IMR-90 (cell line): ENCODE measurements at places on chromosomes 6 and 20.

DNA sequence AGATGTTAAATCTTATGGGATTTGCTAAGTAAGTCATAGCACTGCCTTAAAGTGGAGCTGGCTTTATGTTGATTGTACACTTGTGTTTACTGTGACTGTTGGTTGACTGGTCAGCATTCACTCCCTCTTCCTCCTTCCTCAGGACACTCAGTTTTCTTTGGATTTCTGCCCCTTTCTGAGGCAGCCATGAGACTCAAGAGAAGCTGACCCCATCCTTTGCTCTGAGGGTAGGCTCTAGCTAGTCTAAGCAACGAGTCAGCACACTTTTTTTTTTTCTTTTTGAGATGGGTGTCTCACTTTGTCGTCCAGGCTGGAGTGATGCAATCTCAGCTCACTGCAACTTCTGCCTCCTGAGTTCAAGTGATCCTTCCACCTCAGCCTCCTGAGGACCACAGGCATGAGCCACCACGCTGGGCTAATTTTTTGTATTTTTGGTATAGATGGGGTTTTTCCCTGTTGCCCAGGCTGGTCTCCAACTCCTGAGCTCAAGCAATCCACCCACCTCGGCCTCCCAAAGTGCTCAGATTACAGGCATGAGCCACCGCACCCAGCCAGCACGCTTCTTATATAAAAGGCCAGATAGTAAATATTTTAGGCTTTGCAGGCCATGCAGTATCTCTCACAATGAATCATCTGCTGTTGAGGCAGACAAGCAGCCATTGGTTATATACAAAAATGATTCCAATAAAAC lies 191.4 kb downstream of the NFATC2 start:
- DNase-seq = peak; percentile 95

DNA sequence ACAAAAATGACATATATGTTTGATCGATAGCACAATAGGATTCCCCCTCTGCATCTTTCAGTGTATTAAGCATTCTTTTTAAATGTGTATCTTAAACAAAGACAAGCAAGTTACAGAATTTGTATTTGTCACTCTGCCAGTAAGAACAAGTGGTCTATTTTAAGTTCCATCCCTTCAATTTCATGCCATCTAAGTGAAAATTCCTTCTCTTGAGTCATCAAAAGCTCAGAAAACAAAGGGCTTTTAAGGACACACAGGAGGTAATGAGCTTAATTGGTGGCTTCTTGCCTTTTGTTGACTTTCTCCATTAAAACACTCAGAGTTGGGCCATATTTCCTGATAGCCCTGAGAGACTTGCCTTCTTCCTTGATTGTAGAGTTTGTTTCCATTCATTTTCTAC lies 547.8 kb downstream of the TENT5A start:
- no peak for DNase-seq

DNA sequence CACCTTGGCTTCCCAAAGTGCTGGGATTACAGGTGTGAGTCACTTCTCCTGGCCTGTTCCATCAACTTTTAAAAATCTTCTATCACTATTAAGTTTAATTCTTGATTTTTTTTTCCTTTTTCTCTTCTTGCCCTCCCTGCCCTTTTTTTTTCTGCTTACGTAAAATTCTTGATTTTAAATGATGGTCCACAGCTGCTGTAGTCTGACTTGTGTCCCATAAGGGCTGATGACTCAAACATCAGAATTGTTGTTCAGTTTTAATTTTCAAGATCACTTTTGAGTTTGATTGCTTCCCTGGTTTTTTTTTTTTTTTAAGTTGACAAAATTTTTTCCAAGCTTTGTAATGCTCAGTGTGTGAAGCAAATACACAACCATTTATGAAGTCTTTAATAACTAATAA lies 61.9 kb downstream of the CBFA2T2 start:
- DNase-seq = peak; percentile 73

DNA sequence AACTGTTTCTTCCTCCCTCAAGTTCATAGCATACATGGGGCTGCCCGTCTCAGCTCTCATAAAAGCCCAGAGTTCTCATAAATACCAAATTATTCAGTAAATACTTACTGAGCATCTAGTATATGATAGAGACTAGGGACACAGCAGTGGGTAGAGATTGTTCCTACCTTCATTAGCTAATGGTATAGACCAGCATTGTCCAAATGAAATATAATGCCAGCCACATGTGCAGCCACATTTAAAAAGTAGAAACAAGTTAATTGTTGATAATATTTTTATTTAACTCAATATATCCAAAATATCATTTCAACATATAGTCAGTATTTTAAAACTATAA lies 1.2 kb downstream of the TTLL9 start:
- no peak for DNase-seq

- DNase-seq = peak; percentile 62
Observed at GRCh38 chr6:52839124-52840055, 1.2 kb downstream of the GSTA5 start.

DNA sequence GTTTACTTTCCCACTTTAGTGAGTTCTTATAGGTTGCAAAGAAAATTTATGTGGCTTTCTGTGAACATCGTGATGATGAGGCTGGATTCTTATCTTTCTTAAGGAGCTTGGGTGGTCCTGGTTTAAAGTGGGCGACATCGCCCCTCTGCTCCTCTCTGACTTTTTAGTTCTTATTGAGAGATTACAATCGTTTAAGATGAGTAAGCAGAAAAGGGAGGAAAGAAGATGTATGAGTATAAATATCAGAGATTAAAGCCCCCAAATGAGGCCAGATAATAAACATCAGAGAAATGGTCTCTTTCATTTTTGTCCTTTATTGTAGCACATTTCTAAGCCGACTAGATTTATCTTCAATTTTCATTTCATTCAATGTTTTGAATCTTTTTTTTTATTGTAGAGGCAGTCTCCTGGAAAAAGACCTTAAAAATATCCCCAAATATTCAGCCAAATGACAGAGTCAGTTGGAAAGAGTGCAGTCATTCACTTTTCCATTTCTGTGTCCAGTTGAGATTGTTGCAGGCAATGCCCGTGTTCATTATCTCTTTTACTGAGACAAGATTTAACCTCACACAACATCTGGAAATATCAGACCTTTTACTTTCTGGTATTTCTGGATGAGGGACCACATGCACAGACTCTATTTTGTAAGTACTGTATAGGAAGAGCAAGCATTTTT lies 62.0 kb upstream of the PDE7B start:
- DNase-seq = no peak

GRCh38 chr20:12512755-12513154 lies 496.0 kb upstream of the SPTLC3 start:
- no peak for DNase-seq

DNA sequence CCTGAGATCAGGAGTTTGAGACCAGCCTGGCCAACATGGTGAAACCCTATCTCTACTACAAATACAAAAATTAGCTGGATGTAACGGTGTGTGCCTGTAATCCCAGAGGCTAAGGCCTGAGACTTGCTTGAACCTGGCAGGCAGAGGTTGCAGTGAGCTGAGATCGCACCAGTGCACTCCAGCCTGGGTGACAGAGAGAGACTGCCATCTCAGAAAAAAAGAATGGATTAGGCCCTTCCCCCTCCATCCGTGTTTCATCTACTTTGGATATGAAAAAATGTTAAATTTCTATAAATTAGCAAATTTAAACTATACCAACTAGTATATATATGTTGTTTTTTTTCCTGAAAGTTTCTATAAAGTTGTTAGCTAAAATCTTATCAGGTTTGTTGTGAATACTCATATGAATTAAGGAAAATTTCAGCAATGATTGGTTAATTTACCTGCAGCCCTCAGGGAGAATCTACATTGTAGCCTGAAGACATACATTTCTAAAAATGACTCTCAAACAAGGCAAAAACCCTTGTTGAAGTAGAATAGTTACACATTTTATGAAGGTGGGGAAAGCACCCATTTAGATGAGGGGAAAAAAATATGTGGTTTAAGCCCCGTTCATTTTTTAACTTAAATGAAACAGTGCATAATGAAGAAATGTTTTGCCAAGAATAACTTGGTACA lies 120.9 kb downstream of the TIAM2 start:
- no peak for DNase-seq

- DNase-seq = peak; percentile 29
Observed at GRCh38 chr6:165456286-165456685, 146.9 kb upstream of the C6orf118 start.

GRCh38 chr6:144416244-144416643 lies 131.1 kb downstream of the UTRN start:
- no peak for DNase-seq

- DNase-seq = peak; percentile 89
Observed at GRCh38 chr6:30044630-30045029, 16.4 kb upstream of the POLR1H start.

GRCh38 chr6:159728531-159728964 lies 1.2 kb downstream of the WTAP start:
- DNase-seq = no peak

DNA sequence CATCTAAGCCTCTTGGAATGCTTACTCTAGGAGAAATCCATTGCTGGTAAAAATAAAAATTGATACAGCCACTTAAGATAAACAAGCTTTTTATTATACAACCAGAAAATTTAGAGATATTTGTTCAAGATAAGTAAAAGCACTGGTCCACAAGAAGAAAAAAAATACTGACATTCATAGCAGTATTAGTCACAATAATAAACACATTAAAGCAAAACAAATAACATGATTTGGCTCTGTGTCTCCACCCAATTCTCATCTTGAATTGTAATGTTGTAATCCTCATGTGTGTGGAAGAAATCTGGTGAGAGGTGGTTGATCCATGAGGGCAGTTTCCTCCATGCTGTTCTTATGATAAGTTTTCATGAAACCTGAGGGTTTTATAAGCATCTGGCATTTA lies 1093.5 kb upstream of the ADGRB3 start:
- DNase-seq = no peak

- DNase-seq = no peak
Observed at GRCh38 chr6:11563793-11564192, 26.2 kb downstream of the TMEM170B start.

- DNase-seq = no peak
Observed at GRCh38 chr6:38684237-38684636, 18.7 kb downstream of the GLO1 start.

DNA sequence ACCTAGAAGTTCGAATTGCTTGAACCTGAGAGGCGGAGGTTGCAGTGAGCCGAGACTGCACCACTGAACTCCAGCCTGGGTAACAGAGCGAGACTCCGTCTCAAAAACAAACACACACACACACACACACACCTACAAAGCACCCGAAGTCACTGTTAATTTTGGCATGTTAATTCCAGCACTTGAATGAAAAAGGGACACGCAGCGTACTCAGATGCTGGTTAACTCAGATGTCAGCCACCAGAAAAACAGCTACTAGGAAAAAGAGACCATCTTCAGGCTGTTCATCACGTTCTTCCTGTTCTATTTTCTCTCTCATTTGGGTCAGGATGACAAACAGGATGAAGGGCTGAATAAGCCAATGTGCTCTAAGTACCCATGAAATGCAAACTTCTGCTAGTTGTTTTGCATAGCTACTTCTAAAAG lies 46.9 kb downstream of the BLOC1S5 start:
- no peak for DNase-seq

DNA sequence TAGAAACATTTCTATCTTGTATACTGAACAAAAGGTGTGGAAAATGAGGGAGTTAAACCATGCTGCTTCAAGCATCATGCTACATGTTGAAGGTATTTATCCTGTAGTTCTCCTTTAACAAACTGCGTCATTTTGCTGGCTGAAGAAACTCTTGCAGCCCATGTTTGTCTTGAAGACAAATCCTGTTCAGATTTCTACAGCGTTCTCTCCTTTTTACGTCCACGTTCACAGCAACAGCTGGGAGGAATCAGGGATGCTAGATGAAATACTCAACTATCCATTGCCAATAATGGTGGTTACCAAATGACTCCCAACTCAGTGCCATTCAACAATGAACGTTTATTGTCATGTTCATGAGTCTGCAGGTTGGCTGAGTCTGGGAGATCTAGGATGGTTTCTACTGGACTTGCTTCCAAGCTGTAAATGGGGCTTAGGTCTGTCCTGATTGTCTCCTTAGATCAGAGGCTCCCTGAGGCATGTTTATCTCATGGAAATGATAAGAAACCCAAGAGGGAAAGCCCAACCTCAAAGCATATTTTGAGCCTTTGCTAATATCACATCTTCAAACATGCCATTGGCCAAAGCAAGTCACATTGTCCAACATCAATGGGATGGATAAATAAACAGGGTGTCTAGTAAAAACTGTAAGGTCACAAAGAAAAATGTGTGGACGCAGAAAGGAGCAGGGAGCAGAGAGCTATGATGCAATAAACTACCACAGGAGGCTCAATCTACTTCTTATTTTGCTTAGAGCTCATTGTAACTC lies 2.7 kb upstream of the PLCB1 start:
- DNase-seq = peak; percentile 88

DNA sequence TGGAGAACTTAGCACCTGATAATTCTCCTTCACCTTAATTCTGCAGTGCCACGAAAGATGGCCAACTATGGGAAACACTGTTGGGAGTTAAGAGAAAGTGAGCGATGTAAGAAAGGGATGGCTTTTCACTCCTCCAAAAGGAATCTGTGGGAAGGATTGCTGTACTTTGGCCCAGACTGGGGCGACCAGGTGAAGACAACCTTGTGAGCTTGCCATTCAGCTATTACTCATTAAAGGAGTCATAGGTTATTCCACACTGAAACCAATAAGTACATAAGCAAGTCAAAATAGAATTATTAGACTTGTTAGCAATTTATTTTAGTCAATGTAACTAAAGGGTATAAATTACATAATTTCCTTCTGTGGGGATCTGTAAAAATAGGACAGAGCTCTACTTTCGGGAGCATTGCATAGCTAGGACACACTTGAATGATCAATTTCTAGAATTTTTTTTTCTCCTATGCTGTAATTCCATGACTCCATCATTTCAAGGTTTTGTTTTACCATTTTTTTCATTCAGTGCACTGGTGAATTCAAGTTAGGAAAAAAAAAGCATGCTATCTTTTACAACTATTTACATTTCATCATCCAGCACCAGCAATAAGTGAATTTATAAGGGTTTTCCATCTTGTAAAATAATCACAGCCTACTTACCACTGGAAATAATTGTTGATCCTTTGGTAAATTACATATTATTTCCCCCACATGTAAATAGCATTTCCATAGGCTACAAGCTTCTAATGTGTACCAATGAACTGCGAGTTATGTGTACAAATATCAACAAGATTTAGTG lies 231.7 kb downstream of the SIM1 start:
- no peak for DNase-seq

GRCh38 chr20:45372646-45373352 lies 5.3 kb downstream of the TP53TG5 start:
- no peak for DNase-seq

DNA sequence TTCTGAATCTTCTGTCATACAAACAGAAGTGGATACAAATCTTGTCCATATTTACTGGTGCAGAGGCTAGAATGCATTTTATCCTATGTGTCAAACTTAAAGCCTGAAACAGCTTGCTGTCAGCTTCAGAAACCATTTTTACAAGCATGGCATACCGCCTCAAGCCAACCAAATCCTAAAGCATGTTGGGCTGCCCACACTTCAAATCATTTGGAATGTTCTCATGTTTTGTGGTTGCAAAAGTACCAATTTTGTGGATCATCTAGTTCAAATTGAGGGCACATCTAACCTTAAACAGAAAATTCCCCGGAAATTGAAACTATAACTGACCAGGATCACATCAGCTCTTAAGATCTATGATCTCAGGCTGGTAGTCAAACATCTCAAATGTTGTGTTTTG lies 3.2 kb downstream of the GPR63 start:
- no peak for DNase-seq

GRCh38 chr6:1415416-1416063 lies 26.2 kb downstream of the FOXF2 start:
- peak; percentile 54 for DNase-seq

- no peak for DNase-seq
Observed at GRCh38 chr20:61679473-61679872, 386.2 kb downstream of the TAF4 start.

- peak; percentile 40 for DNase-seq
Observed at GRCh38 chr6:39778581-39779255, 13.5 kb upstream of the DAAM2 start.

GRCh38 chr6:42241915-42242314 lies 24.3 kb upstream of the MRPS10 start:
- DNase-seq = no peak
